ENCODE measurements at places on chromosomes 7 and 10. TPM values are rescaled to one million over a fixed set of nuclear protein-coding genes. Genes with fewer than 3 reads are reported as not detected.

The PLXDC2 gene
- 10.2 TPM for total RNA-seq

The EEPD1 gene
- total RNA-seq: 1.3 TPM

The AKR1C2 gene
- 146 TPM for total RNA-seq

The TACC2 gene
- total RNA-seq: 2.8 TPM

Data from dermis lymphatic vessel endothelial cell (primary cell).